Activated CD4-positive, CD25-positive, alpha-beta regulatory T cell treated with anti-CD3 and anti-CD28 coated beads, Interleukin-2, amount 50 U/mL, for 72 hours (primary cell): ENCODE measurements at places on chromosomes 1 and 21.

DNA sequence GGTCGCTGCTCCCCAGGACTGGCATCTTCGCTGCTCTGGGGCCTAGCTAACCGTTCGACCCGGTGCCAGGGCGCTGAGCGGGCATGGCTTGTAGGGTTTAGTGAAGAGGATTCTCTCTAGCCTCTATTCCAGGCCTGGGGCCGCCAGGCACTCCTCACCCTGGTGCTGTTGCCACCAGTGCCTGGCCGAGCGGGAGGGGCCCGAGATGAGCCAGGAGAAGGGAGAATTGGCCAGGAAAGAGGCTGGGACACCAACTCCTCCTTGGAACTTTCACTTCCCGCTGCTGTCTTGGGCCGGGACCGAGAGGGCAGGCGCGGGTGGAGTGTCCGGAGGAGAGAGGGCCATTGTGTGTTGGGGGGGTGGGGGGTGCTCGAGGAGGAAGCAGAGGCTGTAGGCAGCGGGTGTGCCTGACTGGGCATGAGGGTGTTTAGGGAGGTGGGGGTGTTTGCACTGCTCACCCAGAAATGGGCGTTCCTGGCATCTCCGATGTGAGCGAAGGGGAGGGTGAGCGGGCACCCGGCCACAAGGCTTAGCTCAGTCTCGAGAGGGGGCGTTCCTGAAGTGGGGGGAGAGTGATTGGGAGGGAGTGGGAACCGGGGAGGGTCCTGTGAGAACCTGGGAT lies 772 bp downstream of the ADAM15 start:
- peak; percentile 47 for DNase-seq

- DNase-seq, result no peak
These were observed 89.2 kb downstream of the JAK1 start for GRCh38 chr1:64877151-64877550.

DNA sequence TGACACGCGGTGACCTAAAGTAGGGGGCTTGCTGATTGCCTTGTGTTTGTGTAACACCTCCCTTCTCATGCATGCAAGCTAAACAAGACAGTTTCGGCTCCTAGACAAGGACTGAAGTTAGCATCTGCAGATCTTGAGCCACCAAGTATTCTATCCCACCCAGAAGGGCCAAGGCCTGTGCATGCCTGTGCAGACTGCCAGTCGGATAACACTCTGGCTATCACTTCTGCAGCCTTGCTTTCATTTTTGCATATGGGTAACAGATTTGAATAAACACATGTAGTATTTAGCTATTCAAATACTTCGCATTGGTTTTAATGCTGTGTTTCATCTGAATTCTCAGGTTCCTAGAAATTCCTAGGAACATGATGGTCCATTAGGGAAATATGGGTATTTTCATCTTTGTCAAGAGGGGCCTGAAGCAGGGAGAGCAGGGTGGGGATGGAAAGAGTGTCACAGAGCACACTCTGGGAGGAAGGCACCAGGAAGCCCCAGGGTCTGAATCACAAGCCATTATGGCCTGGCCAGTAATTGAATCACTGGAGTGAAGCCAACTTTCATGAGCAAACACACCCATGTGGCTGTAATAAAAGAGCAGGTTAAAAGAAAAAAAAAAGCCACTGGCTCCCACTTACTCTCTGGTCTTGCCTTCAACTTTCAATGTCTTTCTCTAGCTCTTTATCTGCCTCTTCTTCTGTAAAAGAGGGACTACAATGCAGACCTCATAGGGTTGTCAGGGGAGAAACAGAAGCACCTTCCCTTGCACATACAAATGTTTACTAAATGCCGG lies 28.3 kb downstream of the GADD45A start:
- no peak for DNase-seq

- no peak for DNase-seq
These were observed 49.6 kb downstream of the RUNX1 start for GRCh38 chr21:34999397-34999941.

DNA sequence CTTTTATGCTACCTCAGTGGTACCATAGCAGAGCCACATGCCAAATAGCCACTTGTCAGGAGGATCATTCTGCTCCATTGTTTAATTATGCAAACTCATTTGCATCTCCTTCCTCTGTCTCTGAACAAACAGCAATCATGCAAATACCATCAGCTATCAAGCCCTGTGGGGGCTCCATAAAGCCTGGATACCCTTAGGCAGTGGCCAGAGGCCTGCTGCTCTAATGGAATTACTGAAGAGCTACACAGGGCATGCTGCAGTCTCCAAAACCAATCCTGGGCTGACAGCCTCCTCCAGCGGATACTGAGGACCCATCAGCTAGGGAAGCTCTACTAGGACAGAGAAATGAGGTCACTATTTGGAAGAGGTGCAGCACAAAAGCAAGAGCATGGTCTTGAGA lies 376.3 kb downstream of the KCNH1 start:
- DNase-seq, result no peak

- peak; percentile 64 for DNase-seq
These were observed 14.9 kb upstream of the IFNLR1 start for GRCh38 chr1:24201941-24202440.

DNA sequence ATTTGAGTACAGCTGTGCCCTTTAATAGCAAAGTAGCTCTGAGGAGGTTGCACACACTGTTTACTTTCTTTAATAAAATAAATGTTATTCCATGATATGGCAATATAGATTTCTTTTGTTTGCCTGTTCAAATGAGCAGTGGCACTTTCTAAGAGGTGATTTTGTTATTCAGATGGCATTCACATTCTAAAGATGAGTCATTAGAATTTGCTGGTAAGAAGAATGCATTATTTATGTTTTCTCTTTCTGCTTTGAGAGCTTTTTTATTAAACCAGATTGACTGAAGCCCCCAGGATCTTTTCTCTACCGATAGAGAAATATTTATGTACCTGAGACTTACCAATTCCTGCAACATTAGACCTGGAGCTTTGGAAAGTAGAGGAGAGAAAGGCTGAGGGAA lies 11.2 kb upstream of the LEPR start:
- DNase-seq, result no peak
